ENCODE measurements at places on chromosomes 4 and X. TPM values are rescaled to one million over a fixed set of nuclear protein-coding genes. Genes with fewer than 3 reads are reported as not detected.

DNA sequence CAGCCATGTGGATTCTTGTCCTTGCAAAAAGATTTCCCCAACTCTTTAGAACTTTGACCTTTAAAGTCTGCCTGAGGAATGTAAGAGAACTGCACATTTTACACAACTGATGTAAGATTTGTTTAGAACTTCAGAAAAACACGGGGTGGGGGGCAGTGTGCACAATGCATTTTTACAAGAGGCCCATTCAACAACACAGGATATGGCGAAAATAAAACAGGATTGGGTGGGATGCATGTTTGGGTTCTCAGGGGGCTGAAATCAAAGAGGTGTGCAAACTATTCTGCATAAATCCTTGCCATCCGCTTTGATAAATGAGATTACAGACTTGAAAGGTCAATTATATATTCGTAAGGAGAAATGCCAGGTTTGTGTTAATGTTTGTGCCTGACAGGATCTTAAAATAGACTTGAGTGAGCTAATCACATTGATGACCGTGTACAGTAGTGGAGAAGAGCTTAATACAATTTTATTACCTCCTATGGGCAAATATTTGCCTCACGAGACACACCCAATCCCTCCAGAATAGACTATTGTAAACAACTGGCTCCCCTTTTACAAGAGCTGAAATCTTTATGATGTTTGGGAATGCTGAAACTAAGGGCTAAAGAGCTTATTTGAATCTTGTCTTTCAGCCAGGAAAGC, 184.1 kb upstream of the LEF1 start:
- DNase-seq, result no peak

Gene EMCN
- total RNA-seq, result 11.4 TPM

Gene HMGB2
- total RNA-seq, result 38.8 TPM

Gene PNMA5
- not detected for total RNA-seq

Gene MAGEB1
- total RNA-seq, result not detected
